ENCODE measurements at places on chromosomes 16 and 17.

- DNase-seq: no peak
Measured at GRCh38 chr17:12866244-12866643, 76.9 kb downstream of the ARHGAP44 start.

DNA sequence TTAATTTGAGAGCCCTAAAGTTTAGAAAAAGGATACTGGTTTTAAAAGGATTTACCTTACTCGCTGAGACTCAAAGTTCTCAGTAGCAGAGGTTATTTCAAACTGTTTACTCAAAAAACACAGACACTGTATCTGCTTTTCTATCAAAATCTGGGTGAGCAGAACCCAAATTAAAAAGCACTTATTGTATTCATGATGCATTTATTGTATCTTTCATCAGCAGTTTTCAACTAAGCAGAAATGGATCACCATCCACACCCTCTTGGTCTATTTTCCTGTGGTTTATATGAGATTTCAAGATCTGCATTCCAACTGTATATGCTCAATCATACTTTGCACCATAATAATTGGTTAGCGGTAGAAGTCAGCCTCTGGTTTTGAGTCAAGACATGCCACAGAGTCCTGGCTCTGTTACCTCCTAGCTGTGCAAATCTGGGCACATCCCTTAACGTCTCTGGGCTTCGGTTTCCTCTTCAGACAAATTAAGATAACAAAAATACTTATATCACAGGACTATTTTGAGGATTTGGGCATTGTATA is 109.5 kb downstream of the ASIC2 start:
- no peak for DNase-seq

DNA sequence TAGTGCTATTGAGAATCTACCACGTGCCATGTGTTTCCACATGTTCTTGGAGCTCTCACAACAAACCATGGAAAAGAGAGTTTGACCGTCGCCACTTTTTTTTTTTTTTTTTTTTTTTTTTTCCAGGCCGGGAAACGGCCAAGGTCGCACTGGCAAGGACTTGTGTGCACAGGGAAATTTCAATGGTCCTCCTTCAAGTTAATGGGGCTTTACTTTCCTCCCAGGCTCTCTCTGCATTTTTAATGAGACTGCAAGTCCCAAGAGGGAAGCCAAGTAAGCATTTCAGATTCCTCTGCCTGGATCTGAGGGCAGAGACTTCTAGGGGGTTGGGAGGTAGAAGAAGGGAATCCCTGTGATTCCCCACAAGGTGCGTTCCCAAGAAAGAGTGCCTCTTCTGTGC is 94.7 kb upstream of the MPHOSPH6 start:
- DNase-seq: no peak

- no peak for DNase-seq
Measured at GRCh38 chr17:30821871-30822723, 2.4 kb downstream of the CRLF3 start.

All from NCI-H748 treated with DMSO at 0.1 percent for 48 hours (cell line).